Germinal center (tissue), 1 donor: ENCODE measurements at places on chromosomes 6 and 20.

DNA sequence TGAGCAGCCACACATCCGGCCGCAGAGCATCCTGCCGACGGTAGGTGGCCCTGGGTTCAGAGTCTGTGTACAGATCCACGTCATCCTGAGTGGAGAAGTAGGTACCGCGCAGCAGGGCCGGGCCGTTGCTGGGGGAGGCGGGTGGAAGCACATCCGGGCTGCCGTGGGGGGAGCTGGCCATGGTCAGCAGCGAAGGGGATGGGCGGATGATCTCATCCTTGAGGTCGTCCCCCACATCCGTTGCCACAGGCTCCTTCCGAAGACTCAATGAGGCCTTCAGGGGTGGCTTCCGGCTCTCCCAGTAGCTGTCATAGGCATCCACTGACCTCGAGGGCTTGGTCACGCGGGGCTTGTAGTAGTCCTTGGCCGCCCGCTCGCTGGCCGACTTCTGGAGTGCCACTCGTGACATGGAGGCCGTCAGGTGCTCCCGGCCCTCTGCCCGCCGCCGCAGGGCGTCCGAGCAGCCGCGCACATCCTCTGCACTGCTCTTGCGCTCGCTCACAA is 9.2 kb downstream of the SPATA2 start:
- no peak for DNase-seq

GRCh38 chr6:159676890-159677505 is 16.0 kb downstream of the SOD2 start:
- no peak for DNase-seq

DNA sequence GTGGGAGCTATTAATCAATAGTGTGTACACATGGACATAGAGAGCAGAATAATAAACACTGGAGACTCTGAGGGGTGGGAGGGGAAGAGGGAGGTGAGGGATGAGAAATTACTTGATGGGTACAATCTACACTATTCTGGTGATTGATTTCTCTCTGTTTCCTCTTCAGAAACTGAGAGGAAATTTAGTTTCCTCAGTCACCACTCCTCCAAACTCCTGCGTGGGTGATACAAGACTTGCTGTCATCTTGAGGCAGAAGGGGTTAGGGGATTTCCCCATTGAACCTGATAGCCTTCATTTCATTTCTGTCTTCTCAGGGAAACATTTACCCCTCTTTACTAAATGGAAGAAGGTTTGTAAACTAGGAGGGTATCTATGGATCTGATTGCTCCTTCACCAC is 84.3 kb upstream of the ESR1 start:
- DNase-seq = peak; percentile 29

GRCh38 chr20:25692499-25692898 is 4.2 kb downstream of the ZNF337 start:
- no peak for DNase-seq

- no peak for DNase-seq
Observed at GRCh38 chr20:15248618-15249395, 911.4 kb upstream of the FLRT3 start.
